ENCODE measurements at places on chromosomes 2 and 18.

DNA sequence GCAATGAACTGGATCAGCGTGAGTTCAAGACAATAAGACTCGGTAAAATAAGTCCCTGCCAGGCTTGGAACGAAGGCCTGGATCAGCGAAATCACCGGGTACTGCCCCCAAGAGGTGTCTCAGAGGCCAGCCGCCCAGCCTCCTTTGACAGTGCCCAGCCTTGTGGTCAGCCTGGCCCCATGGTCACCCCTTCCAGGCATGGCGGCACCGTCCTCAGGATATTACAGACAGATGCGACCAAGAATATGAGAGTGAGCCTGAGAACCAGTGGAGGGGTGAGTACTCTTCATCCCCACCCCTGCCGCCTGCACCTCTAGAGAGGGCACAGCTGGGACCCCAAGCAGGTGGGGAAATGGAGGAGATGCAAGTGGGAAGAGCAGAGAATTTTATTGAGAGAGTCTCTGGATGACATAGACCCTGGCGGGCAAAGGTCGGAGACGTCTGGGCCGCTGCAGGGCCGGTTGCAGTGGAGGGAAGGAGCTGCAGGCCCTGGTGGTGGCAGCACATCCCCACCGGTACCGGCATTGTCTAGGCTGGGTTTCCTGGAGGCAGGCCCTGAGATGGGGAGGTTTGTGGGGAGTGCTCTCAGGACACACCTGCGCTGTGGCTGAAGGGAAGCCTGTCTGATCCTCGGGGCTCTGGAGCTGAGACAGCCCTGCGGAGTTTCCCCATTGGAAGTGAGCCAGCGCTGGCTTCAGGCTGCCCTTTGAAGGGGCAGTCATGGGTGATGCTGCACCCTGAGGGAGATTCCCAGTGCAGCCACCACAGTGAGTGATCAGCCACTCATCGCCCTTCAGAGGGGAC lies 190.0 kb downstream of the SEPTIN10 start:
- DNase-seq = peak; percentile 12

- peak; percentile 6 for DNase-seq
Measured at GRCh38 chr18:46291149-46291548, 187.0 kb downstream of the HAUS1 start.

- no peak for DNase-seq
Measured at GRCh38 chr2:41937464-41937906, 110.3 kb upstream of the PKDCC start.

DNA sequence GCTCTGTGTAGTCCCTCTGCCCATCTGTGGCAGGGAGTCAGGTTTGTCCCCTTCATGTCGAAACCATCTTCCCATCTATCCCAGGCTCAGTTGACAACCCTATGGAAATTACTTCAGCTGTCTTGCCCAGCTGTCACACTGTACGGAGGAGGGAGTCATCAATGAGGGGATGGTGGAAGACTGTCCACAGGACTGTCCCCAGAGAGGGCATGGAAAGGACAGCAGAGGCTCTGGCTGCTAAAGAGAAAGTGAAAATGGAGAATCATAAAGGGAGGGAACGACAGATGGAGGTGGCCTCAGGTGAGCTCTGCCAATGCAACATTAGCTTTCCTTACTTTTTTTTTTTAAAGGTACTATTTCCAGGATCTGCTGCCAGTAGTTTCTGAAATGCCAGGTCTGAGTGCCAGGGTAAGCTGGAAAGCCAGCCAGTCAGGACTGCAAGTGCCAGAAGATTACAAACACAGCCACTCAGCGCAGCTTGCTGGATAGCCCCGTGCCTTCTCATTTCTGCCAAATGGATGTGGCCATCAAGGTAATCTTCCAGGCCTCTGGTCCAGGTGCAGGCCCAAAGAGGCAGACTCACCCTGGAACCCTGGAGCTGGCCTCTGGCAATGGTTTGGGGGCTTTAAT lies 192.8 kb downstream of the AGPS start:
- DNase-seq = no peak

DNA sequence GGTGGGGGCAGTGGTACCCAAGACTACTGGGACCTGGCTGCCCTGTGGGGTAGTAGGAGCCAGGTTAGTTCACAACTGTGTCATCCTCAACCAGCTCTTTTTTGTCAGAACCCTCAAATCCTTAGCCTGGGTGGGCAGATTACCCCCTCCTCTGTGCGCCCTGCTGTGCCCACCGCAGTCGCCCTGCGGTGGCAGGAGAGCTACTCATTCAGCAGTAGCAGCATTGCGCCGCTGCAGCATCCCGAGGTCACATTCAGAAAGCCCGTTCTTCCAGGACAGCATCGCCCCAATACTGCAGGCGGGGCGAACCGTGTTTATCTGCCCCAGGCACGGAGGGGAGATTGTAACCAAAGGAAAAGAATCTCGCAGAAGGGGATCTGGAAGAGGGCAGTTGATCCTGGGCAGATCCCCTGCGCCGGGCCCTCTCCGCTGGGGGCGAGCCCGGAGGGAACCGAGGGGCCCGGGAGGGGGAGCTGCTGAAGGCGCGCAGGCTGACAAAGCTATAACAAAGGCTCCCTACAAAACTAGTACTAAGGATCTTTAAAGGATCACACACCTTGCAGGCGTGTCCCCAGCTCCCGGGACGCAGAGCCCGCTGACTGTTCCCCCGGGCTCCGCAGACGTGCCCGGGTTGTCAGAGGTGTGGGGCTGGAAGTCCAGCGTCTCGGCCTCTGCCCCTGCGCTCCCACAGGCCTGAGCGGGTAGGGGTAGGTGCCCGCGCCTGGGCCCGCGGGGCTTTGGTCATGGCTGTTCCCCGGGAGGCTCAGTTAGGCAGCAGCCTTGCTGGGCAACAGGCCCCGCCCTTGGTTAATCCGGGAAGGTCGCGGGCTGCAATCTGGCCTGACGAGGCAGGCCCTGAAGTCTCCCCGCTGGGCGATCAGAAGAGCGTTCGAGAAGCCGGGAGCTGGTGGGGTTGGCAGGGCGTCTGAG lies 13.2 kb downstream of the POU3F3 start:
- no peak for DNase-seq

- no peak for DNase-seq
Measured at GRCh38 chr18:55353806-55354205, 234.2 kb downstream of the TCF4 start.

DNA sequence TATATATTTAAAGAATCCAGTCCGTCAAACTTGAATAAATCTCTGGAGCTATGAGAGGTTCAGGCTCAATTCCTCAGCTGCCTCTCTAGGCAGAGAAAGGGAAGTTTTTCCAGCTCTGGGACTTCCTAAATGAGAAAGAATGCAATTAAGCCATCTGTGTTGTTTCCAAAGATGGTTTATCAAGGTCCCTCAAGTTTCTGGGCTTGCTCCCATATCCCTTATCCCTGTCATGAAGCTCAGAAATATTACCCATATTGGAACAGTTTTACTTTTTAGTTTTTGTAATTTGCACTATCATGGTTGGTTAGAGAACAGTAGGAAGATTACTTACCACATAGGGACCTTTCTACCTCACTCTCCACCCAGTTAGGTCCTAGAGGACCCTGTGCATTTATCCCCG lies 1.4 kb downstream of the CNTNAP5 start:
- DNase-seq = no peak

GRCh38 chr2:54559006-54559445 lies 102.9 kb downstream of the SPTBN1 start:
- DNase-seq = no peak

GRCh38 chr18:65544701-65545100 lies 206.1 kb upstream of the CDH7 start:
- DNase-seq = no peak

DNA sequence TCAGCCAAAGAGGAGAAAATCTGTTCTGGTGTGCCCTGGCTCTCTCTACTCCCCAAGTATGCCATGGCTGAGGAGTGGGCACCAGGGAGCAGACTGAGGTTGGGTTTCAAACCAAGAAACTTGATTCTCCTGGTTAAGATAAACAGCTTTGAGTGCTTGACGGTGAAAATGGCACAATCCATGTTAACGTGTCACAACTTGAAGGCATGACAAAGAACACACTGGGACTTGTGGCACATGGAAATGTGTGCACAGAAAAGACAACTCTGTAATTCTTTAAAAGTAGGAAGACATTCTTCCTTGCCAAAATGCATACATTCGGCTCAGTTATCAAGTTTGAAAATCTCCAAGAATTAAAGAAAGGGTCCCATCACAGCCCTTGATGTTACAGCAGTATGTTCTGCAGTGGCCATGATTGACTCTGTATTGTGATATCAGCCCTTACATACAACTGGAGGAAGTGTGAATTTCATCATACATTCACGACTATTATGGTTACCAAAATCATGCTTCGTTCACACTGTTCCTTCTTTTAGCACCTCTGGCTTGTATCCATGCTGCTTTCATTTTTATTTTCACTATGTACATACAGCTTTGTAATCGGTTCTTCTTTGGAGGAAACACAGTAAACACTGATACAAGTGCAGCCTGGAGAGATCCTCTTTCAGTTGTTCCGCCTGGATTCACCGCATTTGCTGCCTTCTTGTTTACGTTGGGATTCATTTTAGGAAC lies 15.6 kb upstream of the ACTG2 start:
- DNase-seq = peak; percentile 88

GRCh38 chr2:201344663-201345366 lies 12.3 kb downstream of the FLACC1 start:
- DNase-seq = no peak

DNA sequence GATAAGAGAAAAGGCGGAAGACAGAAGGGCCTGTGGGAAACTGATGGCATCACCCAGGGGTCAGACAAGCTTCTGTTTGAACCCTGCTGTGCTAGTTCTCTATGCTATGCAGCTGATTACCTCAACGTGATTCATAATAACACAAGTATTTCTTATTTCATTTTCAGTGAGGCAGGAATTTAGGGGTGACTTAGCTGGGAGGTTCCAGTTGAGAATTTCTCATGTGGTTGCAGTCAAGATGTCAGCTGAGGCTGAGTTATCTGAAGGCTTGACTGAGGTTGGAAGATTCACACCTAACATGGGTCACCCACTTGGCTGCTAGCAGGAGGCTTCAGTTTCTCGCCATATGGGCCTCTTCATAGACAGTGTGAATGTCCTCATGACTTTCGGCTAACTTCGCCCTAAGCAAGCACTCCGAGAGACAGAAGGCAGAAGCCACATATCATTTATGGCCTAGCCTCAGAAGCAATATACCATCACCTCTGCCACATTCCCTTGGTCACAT lies 34.0 kb upstream of the TMEM131 start:
- peak; percentile 64 for DNase-seq

DNA sequence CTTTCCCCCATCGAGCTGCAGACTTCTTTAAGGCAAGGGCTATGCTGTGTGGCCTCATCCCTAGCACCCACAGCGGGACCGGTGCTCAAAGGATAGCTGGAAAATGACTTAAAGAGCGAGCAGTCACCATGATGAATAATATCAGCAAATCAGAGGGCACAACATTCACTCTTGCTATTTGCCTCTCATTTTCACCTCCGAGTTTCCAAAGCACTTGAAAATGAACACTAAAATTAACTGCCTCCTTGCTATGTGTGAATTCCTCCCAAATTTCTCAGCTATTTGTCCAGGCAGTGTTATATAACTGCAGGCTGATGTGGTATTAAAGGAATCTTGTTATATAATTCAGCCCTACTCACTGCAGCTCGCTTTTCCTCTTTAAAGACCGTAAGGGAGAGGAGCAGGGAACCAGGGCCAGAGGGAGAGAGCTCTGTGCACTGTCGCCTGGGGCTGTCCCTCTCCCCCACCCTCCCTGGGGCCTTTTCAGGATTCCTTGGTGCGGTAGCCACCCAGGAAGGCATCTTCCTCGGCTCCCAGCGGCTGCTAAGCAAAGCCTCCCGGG lies 1.4 kb downstream of the CYS1 start:
- no peak for DNase-seq

DNA sequence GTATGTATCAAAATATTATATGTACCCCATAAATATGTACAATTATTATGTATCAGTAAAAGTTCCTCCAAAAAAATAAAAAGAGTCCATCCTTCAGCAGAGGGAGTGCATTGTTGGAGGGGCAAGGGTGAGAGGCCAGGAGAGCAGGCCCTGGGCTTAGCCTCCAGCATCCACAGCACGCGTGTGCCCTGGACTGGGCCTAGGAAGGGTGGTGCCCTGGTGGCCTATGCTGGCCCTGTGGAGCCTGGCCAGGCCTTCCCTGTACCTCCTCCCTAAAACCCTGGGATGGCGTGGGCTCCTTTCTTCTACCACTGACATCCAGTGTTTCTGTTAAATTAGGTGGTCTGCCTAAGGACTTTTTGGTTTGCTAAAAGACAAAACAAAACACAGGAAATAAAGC lies 93.4 kb downstream of the SH3RF3 start:
- DNase-seq = no peak

GRCh38 chr2:144516981-144517865 lies 2.7 kb downstream of the ZEB2 start:
- DNase-seq = peak; percentile 96

- DNase-seq = no peak
Measured at GRCh38 chr2:24973812-24974211, 2.1 kb upstream of the DNAJC27 start.

GRCh38 chr2:13666582-13667414 lies 950.1 kb downstream of the TRIB2 start:
- DNase-seq = no peak

- no peak for DNase-seq
Measured at GRCh38 chr2:220057916-220058315, 430.5 kb downstream of the SLC4A3 start.

DNA sequence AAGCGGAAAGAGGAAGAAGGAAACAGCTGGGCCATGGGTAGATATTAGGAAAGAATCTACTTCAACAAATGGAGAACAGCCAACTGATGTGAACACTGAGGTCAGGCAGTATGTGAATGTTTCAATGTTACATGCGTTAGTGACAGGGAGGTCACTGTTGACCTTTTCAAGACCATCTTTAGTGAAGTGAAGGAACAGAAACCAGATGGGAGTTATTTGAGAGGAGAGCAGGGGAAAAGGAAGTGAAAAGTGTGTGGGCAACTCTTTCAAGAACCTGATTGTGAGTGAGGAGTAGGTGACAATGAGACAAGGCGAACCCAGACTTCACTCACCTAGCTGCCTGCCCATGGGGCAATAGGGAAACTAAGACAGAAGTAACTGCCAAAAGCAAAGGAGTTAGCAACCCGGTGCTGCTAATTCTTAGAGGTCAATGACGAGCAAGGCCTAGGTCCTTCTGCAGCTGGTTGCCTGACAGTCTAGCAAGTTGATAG lies 67.0 kb downstream of the SP3 start:
- DNase-seq = peak; percentile 82

DNA sequence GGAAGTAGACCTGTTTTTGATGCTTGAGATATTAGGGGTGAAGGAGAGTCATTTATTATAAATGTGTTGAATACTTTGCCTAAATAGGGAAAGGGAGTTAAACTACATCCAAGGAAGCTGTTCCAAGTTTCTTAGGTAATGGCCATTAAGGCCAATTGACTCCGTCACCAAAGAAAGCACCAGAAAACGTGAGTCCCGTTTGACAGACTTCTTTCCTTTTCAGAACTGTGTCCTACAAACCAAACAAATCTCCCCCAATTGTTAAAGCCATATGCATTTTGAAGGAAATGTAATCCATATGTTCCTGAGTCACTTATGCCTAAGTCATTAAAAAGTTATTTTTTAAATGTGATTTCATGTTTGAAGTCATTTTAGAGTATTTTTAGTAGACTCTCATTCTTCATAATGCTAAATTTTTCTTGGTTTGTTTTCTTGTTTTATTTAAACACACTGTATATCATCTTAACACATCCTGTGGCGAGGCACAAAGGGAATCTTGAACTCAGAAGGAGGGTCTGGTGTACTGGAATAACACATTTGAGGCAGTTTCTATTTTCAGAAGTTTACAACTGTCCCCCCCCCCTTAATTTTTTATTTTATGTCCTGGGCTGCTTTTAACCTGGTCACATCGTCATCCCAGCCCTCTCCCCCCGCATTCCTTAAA lies 133.7 kb downstream of the RHBDD1 start:
- no peak for DNase-seq
